ENCODE measurements at places on chromosomes 1 and 21.

DNA sequence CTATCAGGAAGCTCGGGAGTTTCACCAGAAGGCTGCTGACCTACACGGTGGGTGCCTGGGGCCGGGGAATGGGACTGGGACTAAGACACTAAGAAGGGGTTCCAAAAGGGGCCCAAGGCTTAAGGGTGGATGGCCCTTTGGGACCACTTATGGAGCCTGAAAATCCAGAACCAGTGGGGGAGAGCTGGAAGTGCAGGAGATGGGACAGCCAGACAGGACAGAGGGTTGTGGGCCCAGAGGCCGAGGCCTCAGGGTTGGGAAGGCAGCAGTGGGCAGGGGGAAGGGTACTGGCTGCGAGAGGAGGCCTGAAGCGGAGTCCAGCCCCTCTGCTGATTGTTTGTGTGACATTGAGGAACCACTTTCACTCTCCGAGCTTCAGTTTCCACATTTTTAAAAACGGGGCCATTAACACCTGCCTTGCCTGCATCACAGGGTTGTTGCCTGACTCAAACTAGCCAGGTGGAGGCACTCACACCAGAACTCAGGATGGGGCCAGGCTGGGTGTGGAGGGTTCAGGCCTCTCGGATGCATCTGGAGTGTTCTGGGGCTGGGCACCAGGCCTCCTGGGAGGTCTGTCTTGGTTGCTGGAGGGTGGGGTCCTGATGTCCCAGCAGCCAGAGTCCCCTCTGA is 3.0 kb downstream of the TTC24 start:
- no peak for DNase-seq

GRCh38 chr1:18256282-18257235 is 149.0 kb downstream of the IGSF21 start:
- peak; percentile 47 for DNase-seq

- DNase-seq, result peak; percentile 49
Observed at GRCh38 chr1:55073187-55073916, 34.0 kb downstream of the PCSK9 start.

GRCh38 chr1:226665505-226666163 is 73.4 kb downstream of the ITPKB start:
- no peak for DNase-seq

DNA sequence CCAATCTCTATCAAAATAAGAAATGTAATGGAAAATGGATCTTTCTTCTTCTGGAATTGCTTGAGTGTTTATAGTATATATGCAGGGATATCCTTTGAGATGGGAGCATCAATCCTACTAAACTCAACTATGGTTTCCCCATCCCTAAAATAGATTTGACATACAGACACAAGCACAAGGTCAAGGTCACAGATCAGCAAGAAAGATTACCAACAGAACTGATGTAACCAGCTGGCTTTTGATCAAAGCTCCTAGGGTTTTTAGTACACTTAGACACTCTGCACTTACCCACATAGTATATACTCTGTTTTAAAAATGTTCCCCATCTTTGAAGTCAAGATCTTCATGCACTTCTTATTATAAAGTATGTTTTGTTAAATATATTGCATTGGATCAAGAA is 85.5 kb downstream of the NRIP1 start:
- DNase-seq, result no peak

- DNase-seq, result no peak
Observed at GRCh38 chr1:42935313-42935895, 23.3 kb downstream of the SLC2A1 start.

DNA sequence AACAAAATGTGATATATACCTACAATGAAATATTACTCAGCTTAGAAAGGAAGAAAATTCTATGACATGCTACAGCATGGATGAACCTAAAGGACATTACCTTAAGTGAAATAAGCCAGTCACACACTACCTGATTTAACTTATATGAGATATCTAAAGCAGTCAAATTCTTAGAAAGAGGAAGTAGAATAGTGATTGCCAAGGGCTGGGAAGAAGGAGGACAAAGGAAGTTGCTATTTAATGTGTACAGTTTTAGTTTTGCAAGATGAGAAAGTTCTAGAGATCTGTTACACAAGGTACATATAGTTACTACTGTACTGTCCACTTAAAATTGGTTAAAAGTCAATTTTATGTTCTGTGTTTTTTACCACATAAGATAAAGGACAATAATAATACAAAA is 87.5 kb upstream of the KCTD3 start:
- DNase-seq, result no peak

DNA sequence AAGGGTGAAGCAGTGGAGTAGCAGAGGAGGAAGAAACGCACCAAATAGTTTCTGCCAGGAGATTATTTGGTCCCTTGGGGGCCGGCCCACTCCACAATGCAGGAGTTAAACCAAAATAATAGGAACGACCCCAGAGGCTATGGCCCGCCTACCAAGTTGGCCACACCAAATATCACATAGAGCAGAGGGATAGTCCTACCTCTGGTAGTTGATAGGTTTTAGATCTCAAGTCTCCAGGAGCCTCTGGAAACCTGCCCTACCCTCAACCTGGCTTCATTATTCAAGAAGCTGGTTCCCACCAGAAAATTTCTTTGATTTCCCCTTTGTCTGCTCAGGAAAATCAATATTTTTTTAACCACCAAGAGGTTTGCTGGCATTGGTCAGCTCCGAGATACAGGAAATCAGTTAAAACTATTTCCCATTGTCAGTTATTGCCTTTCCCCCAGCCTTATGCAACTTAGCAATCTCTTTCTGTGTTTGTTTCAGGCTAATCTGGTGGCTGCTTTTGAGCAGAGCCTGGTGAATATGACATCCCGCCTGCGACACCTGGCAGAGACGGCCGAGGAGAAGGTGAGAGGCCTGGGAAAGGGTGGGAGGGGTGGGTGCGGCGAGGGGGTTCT is 35.5 kb upstream of the IPO9 start:
- DNase-seq, result no peak

DNA sequence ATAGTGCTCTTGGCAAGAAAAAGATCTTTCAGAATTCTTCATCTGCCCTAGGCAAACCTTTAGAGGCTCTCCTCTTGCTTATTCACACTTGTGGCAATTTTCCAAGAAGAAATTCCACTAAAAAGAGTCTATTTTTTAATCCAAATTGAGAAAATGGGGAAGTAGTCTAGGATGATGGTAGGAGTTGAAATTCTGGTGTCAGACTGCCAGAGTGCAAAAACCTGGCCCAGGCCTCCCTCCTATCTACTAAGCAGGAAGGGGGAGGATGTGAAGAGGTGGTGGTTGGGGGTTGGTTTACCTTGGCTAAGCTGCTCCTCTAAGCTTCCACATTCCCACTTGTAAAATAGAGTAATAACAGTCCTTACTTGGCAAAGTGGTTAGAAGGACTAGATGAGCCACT is 120.6 kb upstream of the KCNJ15 start:
- peak; percentile 72 for DNase-seq

DNA sequence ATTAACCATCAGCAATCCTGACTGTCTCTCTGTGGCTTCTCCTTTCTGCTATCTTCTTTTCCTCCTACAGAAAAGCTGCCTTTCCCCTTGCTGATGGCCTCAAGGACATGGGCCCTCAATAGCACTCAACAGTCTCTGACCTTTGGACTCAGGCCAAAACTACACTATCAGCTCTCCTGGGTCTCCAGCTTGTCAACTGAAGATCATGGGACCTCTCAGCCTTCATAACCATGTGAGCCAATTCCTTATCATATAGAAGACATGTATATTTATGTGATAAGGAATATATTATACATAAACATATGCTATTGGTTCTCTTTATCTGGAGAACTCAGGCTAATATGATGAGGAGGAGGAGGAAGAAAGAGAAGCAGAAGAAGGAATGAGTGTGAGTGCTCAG is 91.8 kb upstream of the GJB5 start:
- DNase-seq, result no peak

GRCh38 chr1:67342076-67342890 is 34.6 kb downstream of the IL12RB2 start:
- DNase-seq, result no peak

GRCh38 chr1:6389971-6390370 is 3.6 kb downstream of the ACOT7 start:
- DNase-seq, result peak; percentile 75

DNA sequence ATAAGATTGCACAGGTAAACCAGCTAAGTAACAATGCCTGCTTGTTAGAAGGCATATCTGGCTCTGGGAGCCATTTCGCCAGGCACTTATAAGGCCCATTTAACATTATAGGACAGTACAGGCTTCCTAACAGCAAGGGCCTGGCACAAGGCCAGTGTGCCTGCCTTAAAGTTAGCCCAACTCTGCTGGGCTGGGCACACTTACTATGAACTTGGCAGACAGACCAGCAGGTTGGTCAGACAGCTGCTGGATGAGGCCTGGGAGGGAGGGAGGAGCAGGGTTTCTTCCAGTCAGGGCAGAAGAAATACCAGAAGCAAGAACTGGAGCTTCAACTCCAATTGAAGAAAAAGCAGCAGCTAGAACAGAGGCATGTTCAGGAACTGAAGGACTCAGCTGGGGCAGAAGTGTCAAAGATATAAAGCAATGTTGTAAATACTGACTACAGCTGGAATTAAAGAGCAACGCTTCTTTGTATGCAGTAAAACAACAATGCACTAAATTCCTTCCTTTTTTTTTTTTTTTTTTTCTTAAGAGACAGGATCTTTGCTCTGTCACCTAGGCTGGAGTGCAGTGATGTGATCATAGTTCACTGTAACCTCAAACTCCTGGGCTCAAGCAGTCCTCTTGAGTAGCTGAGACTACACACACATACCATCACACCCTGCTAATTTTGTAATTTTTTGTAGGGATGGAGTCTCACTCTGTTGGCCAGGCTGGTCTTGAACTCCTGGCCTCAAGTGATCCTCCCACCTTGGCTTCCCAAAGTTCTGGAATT is 4.9 kb downstream of the CACHD1 start:
- DNase-seq, result peak; percentile 94

GRCh38 chr1:206575165-206575893 is 36.9 kb downstream of the EIF2D start:
- DNase-seq, result peak; percentile 33

DNA sequence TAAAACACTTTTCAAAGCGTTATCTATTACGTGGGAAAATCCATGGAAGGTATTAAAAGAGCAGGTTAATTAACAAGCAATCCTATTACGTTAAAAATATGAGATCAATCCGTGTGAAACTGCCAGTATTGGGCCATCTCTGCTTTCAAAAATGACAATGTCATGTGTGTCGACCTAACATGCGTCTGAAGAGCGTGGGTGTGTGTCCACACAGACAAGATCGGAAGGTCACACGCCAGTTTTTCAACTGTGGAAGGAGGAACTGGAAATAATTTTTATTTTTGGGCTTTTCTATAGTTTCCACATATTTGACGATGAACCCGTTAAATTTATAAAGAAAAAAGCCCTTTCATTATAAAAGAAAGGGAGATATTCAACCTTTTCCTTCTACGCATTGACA is 17.6 kb upstream of the ALDH4A1 start:
- DNase-seq, result no peak

DNA sequence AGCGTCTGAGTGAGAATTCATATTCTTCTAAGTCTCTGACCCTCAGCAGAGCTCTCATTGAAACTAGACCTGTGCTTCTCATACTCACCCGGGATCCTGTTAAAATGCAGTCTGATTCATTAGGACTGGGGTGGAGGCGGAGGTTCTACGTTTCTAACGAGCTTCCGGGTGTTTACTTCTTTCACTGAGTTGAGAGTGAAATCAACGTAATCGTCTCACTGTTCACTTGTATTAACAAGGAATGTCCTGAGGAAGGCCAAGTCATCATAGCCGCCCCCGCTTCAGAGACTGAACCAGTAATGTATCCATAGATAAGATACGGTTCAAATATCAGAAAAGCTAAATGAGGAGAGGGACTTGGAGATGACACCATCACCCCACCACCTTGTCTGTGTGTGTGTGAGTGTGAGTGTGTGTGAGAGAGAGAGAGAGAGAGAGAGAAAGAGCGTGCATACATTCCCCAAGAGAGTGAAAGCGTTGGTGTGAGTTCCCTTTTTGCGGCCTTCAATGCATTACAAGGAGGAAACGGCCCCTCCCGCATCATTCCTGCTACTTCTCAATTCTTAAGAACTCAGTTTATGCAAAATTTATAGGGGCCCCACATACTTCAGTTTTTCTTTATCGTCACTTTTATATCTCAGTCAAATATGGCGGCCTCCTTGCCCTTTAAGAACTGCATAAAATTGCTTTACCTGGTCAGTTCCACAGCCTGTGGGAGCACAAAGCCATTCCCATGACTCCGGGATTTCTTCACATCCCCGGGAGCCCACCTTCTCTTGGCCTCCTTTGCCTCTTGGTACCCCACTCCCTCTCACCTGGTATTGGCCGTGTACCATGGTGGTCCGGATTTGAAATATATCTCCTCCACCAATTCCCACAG is 19.8 kb downstream of the KMO start:
- DNase-seq, result no peak

GRCh38 chr1:4599521-4599920 is 54.9 kb upstream of the AJAP1 start:
- DNase-seq, result no peak

- no peak for DNase-seq
Observed at GRCh38 chr1:199780948-199781670, 246.4 kb upstream of the NR5A2 start.

GRCh38 chr1:25245809-25246599 is 1.2 kb downstream of the RSRP1 start:
- DNase-seq, result no peak

- DNase-seq, result peak; percentile 50
Observed at GRCh38 chr1:231357831-231358354, 19.8 kb downstream of the SPRTN start.

GRCh38 chr1:193516755-193517388 is 330.5 kb upstream of the B3GALT2 start:
- DNase-seq, result no peak

- no peak for DNase-seq
Observed at GRCh38 chr21:34740198-34740597, 71.4 kb downstream of the CLIC6 start.

DNA sequence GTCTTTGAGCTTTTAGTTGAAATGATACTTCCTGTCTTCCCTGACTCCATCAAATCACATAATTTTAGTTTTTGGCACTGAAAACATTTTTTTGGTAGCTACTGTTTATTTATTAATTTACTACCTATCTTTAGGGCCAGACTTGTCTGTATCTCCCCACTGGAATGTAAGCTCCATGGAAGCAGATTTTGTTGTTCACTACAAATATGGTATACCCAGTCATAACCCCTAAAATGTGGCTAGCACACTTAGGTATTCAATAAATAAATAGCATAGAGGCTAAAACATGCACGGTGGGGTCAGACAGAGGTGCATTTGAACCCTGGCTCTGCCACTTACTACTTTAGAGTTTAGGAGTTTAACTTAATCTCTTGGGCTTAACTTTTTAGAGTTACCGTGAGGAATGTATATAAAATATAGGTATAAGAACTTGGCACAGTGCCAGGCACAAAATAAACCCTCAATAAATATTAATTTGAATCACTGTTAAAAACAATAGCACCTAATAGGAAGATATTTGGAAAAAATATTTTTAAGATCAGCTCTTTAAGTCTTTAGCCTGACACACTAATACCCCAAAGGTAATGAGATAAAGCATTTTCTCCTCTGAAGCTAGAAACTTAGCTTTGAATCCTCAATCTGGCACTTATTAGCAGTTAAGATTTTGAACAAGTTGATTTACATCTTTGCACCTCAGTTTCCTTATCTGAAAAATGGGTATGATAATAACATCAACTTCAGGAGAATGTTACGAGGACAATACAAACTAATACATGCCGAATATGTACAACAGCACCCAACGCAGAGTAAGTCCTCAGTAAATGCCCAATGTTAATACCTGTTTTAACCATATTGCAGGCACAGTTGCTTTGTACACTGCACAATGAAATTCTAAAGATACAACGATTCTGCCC is 59.6 kb upstream of the HP1BP3 start:
- no peak for DNase-seq

GRCh38 chr1:15740924-15741850 is 1.1 kb upstream of the TMEM82 start:
- DNase-seq, result peak; percentile 88

GRCh38 chr1:23400324-23401114 is 24.0 kb downstream of the TCEA3 start:
- DNase-seq, result no peak

GRCh38 chr1:40411294-40411693 is 37.8 kb downstream of the SMAP2 start:
- DNase-seq, result no peak
